ENCODE measurements at places on chromosomes 3 and 15.

- DNase-seq: no peak
These were observed 309.3 kb downstream of the LRRC3B start for GRCh38 chr3:26931896-26932295.

- DNase-seq: no peak
These were observed 107.3 kb downstream of the ZNF385D start for GRCh38 chr3:21643752-21644151.

DNA sequence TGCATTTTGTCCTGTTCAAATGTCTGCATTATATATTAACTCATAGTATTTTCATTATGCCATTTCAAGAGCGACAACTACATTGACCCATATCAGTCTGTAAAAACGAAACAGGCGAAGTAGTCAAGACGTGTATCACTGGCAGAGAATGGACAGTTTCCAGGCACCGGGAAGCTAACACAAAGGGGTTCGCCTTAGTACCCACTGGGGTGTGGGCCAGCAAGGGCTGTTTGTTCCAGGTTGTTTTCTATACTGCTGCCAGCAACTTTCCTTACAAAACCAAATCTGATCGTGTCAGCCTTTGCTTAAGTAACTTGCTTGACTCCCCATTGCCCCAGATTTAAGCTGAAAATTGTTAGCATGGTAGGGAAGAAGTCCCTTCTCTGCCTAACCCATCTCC lies 87.1 kb downstream of the CGNL1 start:
- DNase-seq: no peak

DNA sequence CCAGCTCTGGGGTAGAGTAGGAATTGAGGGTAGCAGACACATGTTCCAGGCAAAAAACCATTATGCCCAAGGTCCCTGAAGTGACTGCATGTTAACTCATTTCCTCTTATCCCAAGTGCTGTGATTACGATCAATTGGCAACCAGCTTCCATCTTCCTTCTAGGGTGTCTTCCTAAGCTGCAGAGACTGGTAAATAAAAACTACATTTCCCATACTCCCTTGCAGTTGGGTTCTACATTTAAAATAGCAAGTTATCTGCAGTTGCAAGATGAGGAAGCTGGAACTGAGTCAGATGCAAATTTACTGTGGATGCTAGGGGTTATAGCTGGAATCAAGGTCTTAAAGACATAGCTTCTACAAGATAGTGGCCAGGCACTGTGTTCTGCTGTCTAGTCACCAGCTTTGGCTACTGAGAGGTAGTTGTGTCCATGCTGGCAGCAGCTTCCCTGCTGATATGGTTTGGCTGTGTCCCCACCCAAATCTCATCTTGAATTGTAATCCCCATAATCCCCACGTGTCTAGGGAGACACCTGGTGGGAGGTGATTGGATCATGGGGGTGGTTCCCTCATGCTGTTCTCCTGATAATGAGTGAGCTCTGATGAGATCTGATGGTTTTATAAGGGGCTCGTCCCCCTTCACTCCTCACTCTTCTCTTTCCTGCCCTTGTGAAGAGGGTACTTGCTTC lies 51.3 kb upstream of the FBN1 start:
- DNase-seq: no peak

DNA sequence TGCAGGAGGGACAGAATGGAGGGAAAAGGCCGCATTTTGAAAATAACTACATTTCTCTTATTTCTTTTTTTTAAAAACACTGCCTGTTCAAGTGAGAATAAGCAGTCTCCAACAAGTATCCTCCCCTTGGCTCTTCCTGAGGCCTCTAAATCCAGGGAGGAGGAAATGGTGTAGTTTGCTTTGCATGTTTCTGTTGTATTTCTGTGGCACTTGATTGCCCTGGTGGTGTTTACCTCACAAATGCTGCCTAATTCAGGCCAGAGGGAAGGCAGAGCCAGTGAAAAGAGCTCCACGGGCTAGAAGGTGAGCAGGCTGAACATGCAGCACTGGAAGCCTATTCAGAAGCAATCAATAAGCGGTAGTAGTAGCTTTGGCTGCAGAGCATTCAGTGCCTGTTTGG lies 149.3 kb upstream of the ATP11B start:
- DNase-seq: no peak

DNA sequence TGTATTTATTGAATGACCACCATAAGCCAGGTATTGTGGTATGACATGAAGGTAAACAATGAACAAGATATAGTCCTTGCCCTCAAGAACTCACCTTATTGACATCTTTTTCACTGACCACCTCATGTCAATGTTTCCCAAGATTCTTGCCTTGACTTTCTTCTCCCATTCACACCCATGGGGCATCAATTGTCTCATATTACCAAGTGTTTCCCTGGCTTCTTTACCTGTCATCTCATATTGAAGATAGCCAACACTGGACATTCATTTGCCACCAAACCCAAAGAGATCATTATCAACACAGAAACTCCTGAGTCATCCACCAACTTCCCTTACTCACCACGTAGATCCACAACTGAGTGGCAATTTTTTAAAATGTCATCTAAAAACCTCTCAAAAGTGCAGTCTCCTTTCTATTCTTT lies 2.2 kb downstream of the EFHB start:
- no peak for DNase-seq

DNA sequence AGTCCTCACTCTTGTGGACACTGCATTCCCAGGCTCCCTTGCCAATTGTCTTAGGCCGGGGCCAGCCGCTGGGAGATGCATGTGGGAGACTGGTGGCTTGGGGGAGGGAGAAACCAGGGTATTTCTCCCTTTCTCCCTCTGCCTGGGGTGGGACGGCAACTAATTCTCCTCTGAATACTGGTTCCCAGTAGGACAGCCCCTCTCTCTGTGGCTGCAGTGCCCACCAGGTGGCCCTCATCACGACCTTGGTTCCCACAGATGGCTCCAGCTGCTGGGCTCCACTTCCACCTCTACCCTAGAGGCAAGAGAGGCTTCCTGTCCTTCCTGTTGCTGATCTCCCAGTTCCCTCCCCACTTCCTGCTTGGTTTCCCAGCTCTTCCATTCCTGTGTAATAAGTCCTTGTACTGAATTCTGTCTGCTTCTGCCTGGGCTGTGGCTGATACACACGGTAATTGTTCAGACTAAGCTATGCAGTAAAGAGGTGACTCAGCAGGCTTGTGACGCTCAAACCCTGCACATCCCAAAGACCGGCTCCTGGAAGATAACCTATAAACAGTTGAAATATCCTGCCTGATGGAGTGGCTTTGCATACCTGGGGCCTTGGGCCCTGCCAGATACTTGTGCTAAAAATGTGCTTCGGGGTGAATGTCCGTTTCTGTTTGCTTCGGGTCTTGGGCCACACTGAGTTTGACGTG lies 20.4 kb upstream of the COPG1 start:
- DNase-seq: no peak

DNA sequence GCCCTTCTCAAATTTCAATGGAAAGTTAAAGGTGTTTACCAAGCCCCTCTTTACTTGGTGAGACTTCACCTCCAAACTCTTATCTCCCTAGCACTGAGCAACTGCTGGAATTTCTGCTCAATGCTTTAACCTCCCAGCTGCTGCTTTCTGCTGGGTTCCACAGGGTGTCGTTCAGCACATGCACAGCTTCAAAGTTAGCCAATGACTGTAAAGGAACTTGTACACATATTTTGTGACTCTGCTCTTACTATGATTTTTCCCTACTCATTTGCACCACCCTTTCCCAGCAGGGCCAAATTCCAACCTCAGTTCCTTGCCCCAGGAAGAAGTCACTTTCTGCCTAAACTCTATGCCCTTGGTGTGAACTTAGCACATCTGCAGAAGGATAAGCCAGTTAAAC lies 89.7 kb downstream of the ULK4 start:
- DNase-seq: no peak

DNA sequence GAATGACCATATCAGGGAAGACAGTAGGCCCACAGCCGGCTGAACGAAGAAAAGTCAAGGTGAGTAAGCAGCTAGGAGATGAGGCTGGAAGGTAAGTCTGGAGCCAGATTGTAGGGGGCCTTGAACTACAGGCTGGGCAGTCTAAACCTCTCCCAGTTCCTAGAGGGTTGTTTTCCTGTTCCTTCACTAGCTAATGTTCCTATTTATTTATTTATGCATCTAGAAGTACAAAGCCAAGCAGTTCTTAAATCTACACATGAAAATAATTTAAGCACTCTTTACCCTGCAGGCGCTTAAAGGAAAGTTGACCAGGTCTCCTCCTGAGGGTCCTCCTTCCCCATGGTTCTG lies 3.7 kb downstream of the ACAA1 start:
- DNase-seq: no peak

- DNase-seq: no peak
These were observed 89.4 kb upstream of the TJP1 start for GRCh38 chr15:29911705-29912104.

DNA sequence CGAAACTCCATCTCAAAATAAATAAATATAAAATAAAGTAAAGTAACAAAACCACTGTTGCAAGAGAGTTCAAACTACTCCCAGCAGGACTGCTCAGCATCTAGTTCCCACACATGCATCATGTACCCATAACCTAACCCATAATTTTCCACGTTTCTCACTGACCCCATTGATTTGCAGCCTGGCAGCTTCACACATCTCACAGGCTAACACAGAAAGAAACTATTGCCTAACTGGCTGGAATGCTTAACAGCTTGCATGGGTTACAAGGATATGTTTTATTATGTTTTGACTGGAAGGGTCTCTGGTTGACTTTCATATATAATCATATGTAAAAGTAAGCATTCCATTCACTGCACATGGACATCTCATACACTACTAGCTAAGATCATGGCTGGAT lies 55.6 kb upstream of the TBC1D23 start:
- no peak for DNase-seq

GRCh38 chr3:43210049-43211027 lies 76.0 kb upstream of the SNRK start:
- no peak for DNase-seq

DNA sequence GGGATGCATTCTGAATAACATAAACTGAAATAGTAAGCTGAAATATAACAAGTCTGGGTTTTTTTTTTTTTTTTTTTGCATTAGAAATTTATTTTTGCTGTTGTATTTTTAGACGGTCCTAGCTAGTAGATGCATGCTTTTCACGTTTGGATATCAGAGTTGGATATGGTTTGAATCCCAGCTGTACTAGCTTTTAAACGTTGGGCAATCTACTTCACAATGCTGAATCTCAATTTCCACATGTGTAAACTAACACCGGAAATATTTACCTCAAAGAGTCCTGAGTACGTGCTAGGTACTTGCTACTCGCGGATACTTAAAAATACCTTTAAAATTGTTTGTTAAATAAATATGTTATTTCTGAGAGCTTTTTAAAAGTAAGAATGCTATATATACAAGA lies 139.8 kb downstream of the BBX start:
- DNase-seq: no peak

GRCh38 chr3:23496165-23496564 lies 293.0 kb downstream of the UBE2E2 start:
- DNase-seq: no peak

- no peak for DNase-seq
These were observed 105.6 kb downstream of the GTPBP8 start for GRCh38 chr3:113096188-113096892.

- no peak for DNase-seq
These were observed at the start of gene ZNF592 for GRCh38 chr15:84748274-84749110. TSS of gene ZNF592 (plus strand) at chr15:84748592. CDS start at chr15:84782676, 34,084 bp downstream.

GRCh38 chr3:196149831-196150301 lies 61.3 kb downstream of the ZDHHC19 start:
- DNase-seq: no peak

DNA sequence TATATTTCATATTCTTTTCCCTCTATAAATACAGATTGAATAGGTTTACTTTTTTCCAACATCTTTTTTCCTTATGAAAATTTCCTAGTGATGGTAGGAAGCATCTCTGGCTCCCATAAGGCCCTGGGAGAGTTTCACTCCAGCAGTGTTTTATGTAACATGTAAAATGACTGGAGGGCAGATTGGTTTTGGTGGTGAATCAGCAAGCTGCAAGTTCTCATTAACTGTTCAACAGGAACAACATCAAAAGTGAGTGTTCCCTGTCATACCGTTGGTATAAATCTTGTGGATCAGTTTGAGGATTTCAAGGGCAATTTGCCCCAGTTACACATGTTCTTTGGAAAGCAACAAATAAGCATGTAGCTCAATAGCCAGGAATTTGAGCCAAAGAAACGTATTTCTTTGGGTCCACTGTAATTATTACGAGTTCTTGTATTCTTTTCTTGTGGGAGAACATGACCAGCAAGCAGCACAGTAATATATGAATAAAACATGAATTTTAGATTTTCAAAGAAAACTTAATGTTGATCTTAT lies 345.7 kb downstream of the SV2B start:
- DNase-seq: no peak

DNA sequence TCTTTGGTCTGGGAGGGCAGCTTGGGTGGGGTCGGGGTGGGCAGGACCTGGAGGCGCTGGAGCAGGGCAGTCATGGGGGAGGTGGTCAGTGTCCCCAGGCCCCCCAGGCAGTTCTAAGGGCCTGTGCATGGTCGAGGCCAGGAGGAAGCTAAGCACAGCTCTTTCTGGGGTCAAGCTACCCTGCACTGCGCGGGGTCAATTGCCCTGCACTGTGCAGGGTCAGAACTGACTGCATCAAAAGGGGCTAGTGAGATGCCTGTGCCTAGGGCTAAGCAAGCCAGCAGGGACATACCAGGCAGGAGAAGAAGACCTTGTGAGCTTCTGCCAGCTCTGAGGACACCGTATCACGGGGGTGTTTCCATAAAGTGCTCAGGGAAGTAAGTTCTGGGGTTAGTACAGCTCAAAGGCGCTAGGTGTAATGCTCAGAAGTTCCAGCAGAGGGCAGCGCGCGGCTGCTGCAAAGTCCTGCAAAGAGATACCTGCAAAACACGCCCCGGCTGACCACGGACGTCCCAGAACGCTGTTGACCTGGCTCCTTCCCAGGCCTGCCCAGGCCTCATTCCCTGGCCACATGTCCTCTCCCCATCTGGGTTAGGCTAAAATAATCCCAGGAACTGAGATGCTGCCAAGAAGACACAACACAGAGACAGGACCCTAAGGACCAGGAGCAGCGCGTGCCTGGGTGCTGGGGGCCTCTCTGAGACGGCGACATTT lies 18.8 kb upstream of the IQSEC1 start:
- DNase-seq: peak; percentile 72

DNA sequence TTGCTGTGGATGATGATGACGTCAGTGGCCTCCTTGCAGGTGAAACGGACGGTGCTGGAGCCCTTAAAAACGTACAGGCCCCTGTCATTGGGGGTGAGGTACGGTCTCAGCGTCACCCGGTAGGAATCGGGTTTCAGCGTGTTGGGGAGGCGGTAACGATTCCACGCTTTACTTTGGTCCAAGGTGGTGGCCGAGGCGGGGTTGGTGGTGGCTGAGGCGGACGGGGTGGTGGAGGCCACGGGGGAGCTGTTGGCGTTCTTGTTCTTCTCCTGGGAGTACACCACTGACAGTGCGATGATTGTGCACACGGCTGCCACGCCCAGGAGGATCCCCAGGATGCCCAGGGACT lies 8.5 kb downstream of the ANPEP start:
- no peak for DNase-seq
